Neural crest cell (in vitro differentiated cells): ENCODE measurements at places on chromosomes 13 and 19. TPM values are rescaled to one million over a fixed set of nuclear protein-coding genes. Genes with fewer than 3 reads are reported as not detected.

GRCh38 chr13:40211586-40211968 is 454.9 kb downstream of the FOXO1 start:
- DNase-seq, result no peak

- DNase-seq, result no peak
Measured at GRCh38 chr13:48446464-48446863, 33.6 kb upstream of the LPAR6 start.

DNA sequence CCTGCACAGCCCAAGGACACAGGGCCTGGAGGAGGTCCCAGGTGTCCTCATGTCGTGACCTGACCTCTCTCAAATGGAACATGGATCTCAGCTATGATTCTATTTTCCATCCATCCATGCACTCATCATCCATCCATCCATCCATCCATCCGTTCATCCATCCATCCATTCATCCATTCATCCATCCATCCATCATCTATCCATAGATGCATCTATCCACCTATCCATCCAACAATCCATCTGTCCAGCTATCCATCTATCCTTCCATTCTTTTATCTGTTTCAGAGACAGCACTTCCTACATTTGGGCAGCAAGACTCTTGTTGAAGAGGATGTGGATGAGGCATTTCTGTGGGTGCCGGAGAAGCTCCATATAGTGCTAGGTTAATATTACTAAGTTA is 86.7 kb downstream of the SCGB2B2 start:
- DNase-seq, result no peak

The ZNF586 gene
- 19.6 and 20.1 TPM in 2 replicates for total RNA-seq
